ENCODE measurements at places on chromosomes 5 and 9.

GRCh38 chr9:128051932-128052709 lies 15.0 kb downstream of the NAIF1 start:
- DNase-seq: no peak

GRCh38 chr9:100277166-100277979 lies 75.4 kb downstream of the TEX10 start:
- DNase-seq: no peak

DNA sequence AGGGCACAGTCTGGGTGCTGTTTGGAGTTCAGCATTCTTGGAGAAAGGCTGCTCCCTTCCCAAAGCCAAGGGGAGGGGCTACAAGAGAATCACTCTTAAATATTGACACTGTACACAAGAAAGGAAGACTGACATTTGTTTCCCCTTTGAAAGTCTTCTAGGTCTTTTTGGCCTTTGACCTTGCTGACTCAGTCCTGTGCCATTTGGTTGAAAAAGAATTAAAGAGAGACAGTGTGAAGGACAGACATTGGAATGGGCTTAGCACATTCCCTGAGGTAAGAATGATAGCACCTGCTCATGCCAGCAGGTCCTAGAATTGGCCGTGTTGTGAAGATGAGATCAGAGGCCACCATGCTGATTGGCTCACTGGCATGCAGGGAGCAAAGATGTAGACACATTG lies 271.4 kb upstream of the ZNF608 start:
- DNase-seq: no peak

DNA sequence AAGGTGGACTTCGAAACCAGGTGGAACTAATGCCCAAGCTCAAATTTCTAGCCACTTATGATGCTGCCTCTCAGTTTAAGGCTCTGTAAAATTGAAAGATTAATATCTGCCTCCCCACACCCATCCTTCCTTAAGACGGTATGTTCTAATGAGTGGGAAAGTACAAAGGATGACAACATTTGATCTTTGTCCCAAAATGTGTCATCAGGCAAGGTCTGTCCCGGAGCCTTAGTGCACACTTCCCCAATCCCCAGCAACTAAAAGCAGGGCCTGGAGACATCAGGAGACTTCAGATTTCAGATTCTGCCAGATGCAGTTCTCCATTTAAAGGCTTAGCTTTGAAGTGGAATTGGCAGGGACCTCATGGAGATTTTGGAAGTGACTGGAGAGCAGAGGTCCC lies 316.5 kb downstream of the ASTN2 start:
- no peak for DNase-seq

GRCh38 chr9:136791516-136792276 lies 552 bp downstream of the TMEM141 start:
- DNase-seq: peak; percentile 67

DNA sequence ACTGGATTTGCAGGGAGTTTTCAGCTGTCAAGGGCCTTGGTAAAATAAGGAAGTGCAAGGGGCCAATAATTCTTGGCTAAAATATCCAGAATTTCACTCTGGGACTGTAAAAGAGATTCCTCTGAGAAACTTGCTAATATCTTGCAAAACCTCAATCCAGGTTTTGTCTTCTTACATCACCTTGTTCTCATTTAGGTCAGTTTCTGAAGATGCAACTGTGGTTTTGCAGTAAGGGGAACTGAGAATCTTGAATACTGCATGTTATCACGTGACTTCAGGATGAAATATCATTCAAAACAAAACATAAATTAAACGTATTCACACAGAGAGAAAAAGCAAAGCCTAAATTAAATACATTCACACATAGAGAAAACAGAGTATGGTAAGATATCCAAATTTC lies 35.0 kb upstream of the RIC1 start:
- DNase-seq: no peak

DNA sequence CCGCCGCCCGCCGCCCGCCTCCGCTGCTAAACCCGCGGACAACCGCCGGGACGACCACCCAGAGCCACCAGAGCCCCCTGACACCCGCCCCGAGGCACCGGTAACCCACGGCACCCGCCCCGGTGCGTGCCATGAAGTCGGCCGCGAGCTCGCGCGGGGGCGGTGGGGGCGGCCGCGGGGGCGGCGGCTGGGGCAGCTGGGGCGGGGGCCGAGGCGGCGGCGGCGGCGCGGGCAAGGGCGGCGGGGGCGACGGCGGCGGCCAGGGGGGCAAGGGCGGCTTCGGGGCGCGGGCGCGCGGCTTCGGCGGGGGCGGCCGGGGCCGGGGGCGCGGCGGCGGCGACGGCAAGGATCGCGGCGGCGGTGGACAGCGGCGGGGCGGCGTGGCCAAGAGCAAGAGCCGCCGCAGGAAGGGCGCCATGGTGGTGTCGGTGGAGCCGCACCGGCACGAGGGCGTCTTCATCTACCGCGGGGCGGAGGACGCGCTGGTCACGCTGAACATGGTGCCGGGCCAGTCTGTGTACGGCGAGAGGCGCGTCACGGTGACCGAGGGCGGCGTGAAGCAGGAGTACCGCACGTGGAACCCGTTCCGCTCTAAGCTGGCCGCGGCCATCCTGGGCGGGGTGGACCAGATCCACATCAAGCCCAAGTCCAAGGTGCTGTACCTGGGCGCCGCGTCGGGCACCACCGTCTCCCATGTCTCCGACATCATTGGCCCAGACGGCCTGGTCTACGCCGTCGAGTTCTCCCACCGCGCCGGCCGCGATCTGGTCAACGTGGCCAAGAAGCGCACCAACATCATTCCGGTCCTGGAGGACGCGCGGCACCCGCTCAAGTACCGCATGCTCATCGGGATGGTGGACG lies 499 bp downstream of the FBLL1 start:
- no peak for DNase-seq

DNA sequence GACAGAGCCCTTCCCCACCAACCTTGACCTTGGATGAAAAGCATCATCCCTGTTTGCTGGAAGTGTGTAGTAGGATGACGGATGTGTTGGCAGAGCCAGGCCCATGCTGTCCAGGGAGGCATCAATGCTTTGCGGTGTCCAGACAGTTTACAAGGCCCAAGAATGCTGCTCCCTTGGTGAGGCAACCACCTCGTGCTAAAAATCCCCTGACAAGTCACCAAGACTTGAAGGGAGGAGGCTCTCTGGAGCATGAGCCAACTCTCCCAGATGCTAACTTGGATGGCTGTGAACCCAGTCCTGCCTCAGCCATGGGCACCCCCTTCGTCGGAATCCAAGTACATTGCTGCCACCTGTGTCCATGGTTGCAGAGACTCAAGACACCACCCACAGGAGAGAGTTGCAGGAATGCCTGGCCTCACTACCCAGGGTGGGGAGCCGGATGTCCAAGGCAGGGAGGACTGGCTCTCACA lies 9.5 kb upstream of the NKD2 start:
- no peak for DNase-seq

GRCh38 chr5:73948720-73949119 lies 322.7 kb downstream of the ARHGEF28 start:
- no peak for DNase-seq

All from activated CD8-positive, alpha-beta memory T cell treated with anti-CD3 and anti-CD28 coated beads, Interleukin-2, amount 50 U/mL, for 4 hours (primary cell).